ENCODE measurements at places on chromosomes 11 and 22. TPM values are rescaled to one million over a fixed set of nuclear protein-coding genes. Genes with fewer than 3 reads are reported as not detected.

TESMIN gene
- total RNA-seq: 0.81 TPM

MUC6 gene
- total RNA-seq: not detected

CYB5R3 gene
- total RNA-seq: 251 TPM

DBX1 gene
- not detected for total RNA-seq

LRRC74B gene
- total RNA-seq: not detected
